Ascending aorta (tissue), 2 donors: ENCODE measurements at places on chromosomes 7 and 10. TPM values are rescaled to one million over a fixed set of nuclear protein-coding genes. Genes with fewer than 3 reads are reported as not detected.

DNA sequence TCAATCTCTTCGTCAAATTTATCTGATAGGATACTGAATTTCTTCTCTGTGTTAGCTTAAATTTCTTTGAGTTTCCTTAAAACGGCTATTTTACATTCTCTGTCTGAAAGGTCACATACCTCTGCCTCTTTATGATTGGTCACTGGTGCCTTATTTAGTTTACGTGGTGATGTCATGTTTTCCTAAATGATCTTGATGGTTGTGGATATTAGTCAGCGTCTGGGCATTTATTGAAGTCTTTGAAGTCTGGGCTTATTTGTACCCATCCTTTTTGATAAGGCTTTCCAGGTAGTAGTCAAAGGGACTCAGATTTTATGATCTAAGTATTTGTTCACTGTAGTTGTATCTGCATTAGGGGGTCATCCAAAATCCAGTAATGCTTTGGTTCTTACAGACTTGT, 1407.5 kb upstream of the LRRTM3 start:
- DNase-seq: no peak

Gene OR2A25
- total RNA-seq: not detected

- DNase-seq: no peak
These were observed 91.2 kb upstream of the AHR start for GRCh38 chr7:17207220-17207619.

DNA sequence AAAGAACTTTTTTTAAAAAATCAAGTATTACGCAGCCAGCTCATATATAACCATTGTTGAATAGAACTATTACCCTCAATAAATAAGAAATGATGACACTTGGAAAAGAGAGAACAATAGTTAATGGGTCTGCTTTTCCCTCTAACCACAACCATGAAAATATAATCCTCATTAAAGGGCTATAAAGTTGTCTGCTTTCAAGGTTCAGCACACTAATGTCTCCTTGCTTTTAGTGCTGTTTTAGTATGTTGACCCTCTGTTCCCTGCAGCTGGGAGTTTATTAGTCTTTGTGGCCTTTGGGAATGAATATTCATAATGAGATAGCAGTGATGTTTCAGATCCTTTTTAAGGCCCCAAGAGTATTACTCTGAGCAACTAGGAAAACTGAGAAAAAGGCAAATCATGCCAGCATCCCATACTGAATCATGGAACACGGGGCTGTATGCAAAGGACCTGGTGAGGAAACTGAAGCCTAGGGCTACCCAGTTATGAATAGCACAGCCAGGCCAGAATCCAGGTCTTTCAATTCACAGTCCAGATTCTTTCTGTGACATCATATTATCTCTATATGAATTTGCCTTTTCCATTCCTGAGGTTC, 332.0 kb upstream of the LRGUK start:
- DNase-seq: no peak

DNA sequence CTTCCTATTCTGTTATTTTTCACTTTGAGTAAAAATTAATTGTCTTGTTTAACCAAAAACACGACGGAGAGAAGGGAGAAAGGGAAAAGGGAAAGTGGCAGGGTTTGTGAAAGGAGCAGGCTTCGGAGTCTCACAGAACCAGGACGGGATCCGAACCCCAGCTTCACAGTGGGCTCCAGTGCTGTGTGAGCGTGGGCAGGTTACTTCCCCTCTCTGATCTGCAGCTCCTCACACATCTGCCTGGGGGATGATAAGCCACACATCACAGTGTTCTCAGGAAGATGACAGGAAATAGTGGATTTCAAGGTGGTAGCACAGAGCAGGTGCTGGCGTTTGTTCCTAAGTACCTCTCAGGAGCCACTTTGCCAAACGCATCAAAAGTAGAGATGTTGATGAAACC, 94.2 kb upstream of the GPR26 start:
- DNase-seq: no peak

Gene PTPRZ1
- total RNA-seq: 0.64 TPM

- DNase-seq: no peak
These were observed 17.6 kb upstream of the VSIR start for GRCh38 chr10:71790749-71791440.

DNA sequence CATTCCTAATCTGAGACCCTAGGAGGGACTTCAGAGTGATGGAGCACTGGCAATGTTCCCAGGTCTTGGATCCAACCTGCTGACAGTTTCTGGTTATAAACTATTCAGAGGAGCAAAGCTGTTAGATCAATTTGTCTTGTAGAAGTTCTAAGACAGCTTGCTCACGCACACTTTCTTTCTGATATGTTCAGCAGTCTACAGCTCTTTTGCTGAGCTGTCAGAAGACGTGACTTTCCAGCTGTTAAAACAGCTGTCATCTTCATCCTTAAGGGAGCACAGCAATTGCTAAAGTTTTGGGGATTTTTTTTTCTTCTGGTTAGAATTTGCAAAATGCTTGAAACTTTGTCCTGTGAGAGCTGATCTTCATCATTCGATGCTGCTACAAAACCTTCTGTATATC, 823.1 kb downstream of the SORCS1 start:
- no peak for DNase-seq

DNA sequence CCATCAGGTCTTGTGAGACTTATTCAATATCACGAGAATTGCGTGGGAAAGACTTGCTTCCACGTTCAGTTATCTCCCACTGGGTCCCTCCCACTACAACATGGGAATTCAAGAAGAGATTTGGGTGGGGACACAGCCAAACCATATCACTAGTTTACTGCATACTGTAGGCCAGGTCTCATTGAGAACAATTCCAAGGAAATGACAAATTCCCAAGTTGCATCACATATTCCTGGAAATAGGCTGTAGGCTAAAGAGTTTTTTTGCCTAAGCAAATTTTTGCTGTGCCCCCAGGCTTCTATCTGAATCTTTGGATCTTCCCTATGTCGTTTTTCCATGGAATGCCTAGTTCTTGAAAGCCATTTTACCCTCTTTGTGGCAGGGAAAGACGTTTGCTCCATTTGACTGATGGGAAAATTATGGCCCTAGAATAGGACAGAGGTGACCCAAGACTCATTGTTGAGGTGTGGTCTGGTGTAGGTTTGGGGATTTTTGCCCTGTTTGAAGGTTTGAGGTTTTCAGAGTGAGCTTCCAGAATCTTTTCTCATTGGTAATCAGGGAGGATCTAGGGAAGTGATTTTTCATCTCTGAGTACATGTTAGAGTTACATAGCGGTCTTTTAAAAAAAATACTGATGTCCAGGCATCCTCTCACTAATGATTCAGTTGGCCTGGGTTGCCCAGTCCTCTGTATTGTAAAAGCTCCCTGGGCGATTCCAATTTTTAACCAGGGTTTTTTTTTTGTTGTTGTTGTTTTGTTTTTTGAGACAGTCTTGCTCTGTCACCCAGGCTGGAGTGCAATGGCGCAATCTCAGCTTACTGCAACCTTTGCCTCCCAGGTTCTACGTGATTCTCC, 44.4 kb downstream of the TACR2 start:
- DNase-seq: no peak

GRCh38 chr7:27316311-27316710, 73.7 kb downstream of the EVX1 start:
- no peak for DNase-seq

DNA sequence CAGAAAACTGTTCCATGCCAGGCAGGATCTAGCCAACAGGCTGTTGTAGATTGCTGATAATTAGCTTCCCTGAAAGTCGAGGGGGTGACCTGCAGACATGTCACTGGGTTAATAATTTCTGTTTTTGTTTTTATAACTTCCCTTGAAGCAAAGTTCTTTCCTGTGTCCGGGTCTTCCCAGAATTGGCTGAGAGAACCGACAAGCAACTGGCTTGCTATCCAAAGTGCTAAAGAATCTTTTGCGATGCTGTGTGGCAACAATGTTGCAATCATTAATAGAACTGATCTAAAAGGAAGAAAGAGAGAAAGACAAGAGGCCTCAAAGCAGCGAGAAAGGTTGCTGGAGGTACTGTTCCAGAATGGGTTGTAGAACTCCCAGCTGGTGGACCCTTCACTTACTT, 132.1 kb upstream of the DPP6 start:
- DNase-seq: no peak

DNA sequence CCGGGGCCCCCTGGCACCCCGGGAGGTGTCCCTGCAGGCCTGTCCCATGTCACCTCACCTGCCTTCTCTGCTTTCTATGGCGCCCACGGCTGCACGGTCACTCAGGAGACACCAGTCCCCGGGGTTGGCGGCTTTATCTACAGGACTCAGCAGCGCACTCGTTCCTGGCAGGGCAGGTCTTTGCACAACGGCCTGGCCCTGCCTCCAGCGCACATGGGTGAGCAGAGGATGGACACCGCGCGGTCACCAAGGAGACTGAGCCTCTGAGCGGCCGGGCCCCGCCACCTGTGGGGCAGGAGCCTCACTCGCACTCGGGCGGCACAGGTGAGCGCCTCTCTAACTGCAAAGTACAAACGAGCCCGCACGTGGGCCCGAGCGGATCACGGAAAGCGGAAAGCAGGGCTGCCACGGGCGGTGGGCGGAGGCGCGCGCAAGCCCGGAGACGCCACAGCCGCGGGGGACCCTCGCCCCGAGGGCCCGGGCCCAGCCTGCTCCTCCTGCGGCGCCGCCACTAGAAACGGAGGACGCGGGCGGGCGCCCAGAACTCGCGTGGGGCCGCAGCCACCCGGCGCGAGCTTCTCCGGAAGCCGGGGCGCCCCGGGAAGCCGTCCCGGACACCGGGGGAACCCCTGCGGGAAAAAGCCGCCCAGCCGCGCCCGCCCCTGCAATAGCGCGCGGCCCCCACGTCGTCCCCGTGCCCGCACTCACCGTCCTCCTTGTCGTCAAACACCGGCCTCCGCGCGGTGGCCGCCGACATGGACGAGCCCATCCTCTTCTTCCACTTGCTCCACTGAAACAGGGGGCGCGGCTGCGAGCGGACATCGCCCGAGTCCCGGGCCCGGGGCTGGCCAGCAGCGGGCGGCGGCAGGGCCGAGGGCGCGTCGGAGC, 642 bp downstream of the STK32C start:
- no peak for DNase-seq

Gene HABP2
- not detected for total RNA-seq

- no peak for DNase-seq
These were observed 116.1 kb upstream of the NAMPT start for GRCh38 chr7:106400923-106401322.

Gene ZNF488
- total RNA-seq: not detected

DNA sequence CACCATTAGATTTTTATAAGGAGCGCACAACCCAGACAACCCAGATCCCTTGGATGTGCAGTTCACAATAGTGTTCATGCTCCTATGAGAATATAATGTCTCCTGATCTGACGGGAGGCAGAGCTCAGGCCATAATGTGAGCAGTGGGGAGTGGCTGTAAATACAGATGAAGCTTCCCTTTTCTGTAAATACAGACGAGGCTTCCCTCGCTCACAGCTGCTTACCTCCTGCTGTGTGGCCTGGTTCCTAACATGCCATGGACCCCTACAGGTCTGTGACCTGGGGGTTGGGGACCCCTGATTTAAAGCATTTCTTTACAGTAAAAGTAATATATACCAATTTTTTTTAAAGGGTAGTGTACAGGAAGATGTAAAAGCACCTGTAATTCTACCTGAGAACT, 33.2 kb downstream of the HELLS start:
- no peak for DNase-seq

GRCh38 chr7:70680743-70681468, 451.0 kb upstream of the GALNT17 start:
- no peak for DNase-seq

DNA sequence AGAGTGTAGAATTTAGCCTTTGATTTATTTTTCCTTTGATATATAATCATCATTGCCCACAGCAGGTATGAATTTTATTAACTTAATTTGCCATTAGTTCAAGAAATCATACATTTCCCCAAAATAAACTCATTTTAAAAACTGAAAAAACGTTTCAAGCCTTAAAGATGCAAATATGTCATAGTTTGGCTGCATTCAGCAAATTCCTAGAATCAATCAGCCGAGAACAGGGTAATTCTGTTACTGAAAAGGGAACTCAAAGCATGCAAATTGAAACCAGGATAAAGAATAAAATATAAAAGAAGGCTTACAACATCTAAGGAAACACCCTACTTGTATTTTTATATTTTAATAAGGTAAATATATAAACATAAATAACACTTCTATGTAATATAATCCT, 233.8 kb upstream of the PRKCQ start:
- DNase-seq: no peak

DNA sequence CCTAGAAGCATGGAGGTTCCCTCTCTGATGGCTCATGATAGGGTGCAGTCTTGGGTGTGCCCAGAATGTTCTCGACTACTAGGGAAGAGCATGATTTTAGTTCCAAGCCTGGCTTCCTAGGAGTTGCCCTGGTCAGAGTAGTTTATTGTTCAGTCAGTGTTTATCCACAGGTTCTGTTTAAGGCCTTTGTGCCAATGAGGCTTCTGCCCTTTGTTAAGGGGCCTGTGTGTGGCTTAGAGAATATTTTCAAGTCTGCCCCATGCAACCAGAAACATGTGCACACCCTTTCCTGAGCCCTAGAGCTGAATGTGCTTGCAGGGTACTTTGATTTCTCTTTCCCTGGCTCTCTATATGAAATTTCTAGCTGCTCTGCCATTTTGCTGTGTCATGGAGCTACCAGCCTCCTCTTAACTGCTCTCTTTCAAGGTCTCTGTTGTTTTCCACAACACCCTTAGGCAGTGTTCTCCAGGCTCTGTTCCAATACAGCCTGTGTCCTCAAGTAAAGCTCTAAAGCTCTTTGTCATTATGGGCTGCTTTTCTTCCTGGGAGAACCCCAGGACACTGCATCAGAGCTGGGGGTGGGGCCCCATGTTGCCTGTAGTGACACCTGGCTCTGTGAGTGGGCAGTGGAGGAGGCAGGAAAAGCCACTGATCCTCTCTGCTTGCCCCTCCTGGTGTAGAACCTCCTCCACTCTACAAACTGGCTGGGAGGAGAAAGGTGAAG, 34.1 kb upstream of the TSPAN33 start:
- no peak for DNase-seq

Gene TWIST1
- total RNA-seq: 2.0 TPM

GRCh38 chr10:33005322-33006301, 47.6 kb upstream of the ITGB1 start:
- DNase-seq: peak; percentile 95
